ENCODE measurements at places on chromosomes 16 and 17. TPM values are rescaled to one million over a fixed set of nuclear protein-coding genes. Genes with fewer than 3 reads are reported as not detected.

The GRB7 gene
- total RNA-seq, result 0.85 TPM

The CTDNEP1 gene
- 51.7 TPM for total RNA-seq

- no peak for DNase-seq
These were observed 36.9 kb downstream of the GPATCH8 start for GRCh38 chr17:44466339-44466738.

- no peak for DNase-seq
These were observed 9.3 kb downstream of the YWHAE start for GRCh38 chr17:1390432-1391367.

The HOXB5 gene
- 3.8 TPM for total RNA-seq
